ENCODE measurements at places on chromosomes 7 and 10. TPM values are rescaled to one million over a fixed set of nuclear protein-coding genes. Genes with fewer than 3 reads are reported as not detected.

The MCM10 gene
- 42.0 TPM for total RNA-seq

The NME8 gene
- not detected for total RNA-seq

The MPLKIP gene
- total RNA-seq = 59.1 TPM

DNA sequence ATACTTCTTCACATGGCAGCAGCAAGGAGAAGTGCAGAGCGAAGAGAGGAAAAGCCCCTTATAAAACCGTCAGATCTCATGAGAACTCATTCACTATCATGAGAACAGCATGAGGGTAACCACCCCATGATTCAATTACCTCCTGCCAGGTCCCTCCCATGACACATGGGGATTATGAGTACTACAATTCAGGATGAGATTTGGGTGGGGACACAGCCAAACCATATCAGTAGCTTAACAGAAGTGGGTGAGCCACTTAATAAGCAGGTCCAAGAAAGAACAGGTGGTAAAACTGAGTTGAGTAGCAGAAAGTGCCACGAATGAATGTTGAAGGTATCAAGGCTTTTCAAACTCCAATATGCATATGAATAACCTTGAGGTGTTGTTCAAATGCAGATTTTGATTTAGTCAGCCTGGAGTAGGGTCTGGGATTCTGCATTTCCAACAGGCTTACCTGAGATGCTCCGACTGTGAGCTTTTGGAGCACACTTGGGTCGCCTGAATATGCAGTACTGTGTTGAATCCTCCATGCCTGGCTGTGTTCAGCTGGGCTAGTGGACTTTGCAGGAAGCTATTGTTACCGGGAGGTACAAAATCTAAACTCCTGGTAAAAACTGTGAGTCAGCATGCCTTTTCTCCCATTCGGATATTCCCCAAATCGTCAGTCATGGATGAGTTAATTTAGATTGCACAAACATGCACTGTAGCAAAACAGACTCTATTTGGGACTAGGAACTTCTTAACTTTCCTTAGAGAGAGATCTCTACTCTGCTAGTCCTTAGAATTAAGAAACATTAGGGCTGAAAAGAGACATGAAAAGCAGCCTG is 69.0 kb upstream of the PRKCQ start:
- peaks cover 84% of the 10 kb centered on the region for H3K27me3 ChIP-seq
- H3K36me3 ChIP-seq = no peaks in the 10 kb centered on the region
- no peak overlapping the region for H3K4me3 ChIP-seq
- DNase-seq = no peak
- H3K27ac ChIP-seq = no peak overlapping the region

Measured in Calu3 (cell line).